ENCODE measurements at places on chromosomes 11 and 22.

GRCh38 chr11:73862986-73863385, 13.7 kb downstream of the COA4 start:
- DNase-seq: no peak

DNA sequence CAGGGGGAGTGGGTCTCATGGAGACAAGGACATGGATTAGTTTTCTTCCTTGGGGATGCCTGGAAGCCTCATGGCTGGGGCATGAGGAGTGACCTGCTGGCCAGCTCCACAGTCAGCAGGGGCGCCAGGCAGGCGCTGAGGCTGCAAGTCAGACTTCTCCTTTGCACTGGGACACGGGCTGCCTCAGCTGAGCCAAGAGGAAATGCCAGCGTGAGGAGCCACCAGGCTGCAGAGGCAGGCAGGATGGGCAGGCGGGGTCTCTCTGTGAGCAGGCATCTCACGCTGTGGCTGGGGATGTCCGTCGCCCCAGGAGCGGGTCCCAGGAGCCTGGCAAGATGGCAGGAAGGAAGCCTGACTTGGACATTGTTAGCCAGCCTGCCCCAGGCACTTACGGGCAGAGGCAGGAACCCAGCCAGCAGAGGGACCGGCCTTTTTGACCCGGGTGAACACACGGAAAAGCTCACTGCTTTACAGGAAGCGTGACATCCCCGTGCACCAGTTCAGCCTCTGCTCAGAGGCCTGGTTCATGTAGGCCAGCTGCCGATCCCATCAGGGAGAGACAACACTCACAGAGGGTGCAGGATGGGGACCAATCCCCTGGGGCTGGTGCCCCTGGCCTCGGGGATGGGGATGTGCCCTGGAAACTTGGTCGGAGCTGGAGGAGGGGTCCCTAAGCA, 10.2 kb downstream of the GNB1L start:
- no peak for DNase-seq

- peak; percentile 65 for DNase-seq
Observed at GRCh38 chr22:46150655-46151477, 540 bp downstream of the PPARA start.

GRCh38 chr11:100872951-100873740, 186.1 kb downstream of the ARHGAP42 start:
- no peak for DNase-seq

DNA sequence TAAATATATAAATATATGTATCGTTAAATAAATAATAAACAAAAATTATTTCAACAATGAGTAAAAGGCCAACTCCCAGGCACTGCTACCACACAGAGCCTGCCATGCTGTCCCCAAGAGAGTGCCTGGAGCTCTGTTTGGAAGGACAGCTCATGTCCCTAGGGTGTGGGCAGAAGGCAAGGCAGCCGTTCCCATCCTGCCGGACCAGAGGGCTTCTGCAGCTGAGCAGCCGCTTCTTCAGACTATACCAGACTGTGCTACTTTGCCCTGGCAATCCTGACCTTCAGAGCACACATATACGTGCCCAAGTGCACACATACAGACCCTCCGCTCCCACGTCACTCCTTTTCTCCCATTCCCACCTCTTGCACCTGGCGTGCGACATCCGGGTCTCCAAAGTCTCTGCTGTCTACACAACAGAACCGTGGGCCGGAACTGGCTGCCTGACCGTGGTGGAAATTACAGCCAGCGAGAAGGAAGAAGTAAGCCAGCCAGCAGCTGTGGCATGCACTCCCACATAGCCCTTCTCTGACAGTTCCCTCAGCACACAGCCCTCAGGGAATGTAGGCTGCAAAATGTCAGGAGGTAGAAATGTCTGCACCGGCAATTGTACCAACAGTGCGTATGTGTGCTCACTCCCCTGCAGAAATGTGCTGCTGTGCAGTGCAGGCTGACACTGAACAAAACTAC, 24.0 kb downstream of the PAX6 start:
- DNase-seq: no peak

DNA sequence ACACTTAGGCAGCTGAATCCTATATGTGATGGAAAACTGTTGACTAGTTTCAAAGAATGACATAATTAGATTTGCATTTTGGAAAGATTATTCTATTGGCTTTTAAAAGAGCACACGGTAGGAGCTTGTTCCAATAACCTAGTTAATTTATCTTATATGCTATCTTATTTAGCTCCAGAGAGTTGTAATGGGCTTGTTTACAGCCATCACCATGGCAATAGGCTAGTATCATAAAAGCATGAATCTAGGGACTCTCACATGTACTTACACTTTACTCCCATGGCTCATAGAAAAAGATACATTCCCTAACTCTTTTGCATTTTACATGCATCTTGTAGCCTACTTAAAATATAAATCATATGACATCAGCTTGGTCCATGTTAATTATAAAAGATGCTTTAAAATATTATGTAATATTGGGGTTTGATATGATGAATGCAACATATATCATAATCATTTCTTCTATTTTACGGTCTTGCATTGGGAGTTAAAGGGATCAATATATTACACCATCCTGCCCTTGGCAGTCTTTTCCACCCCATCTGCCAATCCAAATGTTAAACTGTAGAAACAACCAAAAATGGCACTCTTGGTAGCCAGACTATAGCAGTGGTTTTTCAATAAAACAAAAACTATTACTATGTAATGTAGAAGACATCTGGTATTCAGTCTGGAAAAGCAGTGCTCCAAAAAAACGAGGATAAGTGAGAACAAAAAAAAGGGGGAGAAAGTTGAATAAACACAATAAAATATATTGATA, 2254.0 kb downstream of the LRRC4C start:
- DNase-seq: no peak

DNA sequence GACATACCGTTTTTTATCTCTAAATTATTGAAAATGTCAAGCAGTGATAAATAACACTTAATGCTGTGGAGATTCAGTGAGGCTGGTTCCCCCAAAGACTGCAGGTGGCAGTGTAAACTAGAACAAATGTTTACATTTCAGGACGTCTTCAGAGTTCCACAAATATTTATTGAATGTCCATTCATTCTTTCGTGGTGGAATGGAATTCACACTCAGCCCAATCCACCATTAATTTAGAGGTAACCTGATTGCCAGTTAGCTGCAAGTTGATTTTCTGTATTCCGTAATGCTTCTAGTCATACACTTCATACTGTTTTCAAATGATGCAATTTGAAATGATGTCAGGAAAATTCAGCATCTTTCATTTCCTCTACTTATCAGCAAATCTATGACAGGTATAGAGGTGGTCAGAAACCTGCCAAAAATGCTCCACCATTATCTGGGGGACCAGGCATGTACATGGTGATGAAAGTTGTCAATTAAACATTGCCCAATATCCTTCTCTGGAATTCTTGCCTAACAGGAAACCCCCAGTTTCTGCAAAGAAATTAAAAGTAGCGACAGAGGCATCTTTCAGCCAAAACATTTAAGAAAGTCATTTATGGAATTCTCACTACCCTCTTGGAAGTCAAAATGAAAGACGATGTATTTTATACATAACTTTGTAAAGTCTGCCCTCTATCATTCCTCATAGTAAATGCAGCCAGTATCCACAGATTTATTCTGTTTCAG, 94.3 kb upstream of the BMAL1 start:
- no peak for DNase-seq

GRCh38 chr11:99425596-99425995, 404.8 kb downstream of the CNTN5 start:
- no peak for DNase-seq

- DNase-seq: no peak
Observed at GRCh38 chr11:131763193-131763890, 392.9 kb downstream of the NTM start.

DNA sequence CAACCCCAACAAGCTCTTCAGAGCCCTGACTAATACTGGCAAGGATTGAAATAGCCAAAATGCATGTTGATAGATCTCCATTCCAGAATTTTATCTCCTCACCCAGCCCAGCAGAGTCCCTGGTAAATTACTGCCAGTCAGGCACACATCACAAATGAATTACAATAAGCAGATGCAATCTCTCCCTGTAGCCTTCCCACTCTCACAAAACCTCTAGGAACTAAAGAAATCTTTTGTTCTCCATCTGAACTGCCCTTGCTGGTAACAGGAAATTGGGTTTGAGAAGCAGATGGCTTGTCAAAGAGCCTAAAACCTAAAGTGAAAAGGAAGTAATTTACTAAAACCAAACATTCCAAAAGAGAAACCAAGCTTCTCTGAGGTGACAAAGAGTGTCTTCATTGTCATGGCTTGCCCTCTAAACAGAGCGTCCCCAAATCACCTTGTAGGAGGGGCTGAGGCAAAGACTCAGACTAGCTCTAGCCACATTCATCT, 59.5 kb downstream of the FAM168A start:
- DNase-seq: no peak

- DNase-seq: no peak
Observed at GRCh38 chr11:47628026-47628425, 14.3 kb downstream of the MTCH2 start.

DNA sequence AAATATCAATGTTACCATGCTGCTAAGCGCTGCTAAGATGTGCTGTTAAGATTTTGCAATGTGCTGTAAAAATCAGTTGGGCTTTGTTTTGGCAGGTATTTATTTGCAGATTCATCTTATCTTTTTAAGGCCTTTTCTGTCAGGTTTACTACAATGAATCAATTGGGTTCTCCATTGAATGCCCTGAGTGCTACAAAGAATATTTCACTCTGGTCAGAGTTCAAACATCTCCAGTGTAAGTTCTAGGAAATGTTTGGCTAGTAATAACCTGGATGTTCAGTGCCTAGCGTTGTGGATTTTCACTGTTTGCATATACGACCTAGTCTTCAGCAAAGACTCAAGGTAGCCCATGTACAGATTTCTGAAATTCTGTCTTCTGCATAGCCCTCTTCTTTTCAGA, 36.0 kb downstream of the RSF1 start:
- no peak for DNase-seq

GRCh38 chr11:87421422-87421821, 383.7 kb downstream of the TMEM135 start:
- DNase-seq: peak; percentile 26

- no peak for DNase-seq
Observed at GRCh38 chr11:113923572-113923971, 19.0 kb downstream of the HTR3B start.

- no peak for DNase-seq
Observed at GRCh38 chr22:46115755-46116490, 34.4 kb upstream of the PPARA start.

DNA sequence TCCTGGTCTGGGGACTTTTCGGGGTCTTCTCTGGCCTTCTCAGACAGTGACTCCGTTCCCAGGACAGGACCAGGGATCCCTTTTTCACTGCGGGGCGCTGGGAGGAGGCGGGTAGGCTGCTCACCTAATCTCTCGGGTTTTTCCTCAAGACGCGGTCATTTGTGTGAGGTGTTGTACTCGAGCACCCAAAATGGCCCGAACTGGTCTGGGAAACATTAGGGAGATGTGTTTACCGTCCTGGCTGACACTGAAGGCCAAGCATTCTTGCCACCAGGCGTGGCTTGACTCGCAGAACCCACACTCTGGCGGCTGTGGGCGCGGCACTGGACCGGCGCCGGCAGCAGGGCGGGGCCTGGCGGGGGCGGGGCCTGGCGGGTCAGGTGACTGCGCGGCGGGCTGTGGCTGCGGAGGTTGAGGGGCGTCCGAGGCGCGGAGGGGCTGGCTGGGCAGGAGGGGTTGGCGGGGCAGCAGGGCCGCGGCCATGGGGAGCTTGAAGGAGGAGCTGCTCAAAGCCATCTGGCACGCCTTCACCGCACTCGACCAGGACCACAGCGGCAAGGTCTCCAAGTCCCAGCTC, at the start of gene SWAP70:
Gene SWAP70, plus strand, starts transcription at position 379 of the 577 bp plus-strand sequence. Its CDS starts 103 bp downstream, at position 482.
- DNase-seq: peak; percentile 78

- DNase-seq: no peak
Observed at GRCh38 chr11:115238791-115239190, 265.4 kb downstream of the CADM1 start.

GRCh38 chr11:34480314-34480713, 33.3 kb downstream of the ELF5 start:
- DNase-seq: no peak

DNA sequence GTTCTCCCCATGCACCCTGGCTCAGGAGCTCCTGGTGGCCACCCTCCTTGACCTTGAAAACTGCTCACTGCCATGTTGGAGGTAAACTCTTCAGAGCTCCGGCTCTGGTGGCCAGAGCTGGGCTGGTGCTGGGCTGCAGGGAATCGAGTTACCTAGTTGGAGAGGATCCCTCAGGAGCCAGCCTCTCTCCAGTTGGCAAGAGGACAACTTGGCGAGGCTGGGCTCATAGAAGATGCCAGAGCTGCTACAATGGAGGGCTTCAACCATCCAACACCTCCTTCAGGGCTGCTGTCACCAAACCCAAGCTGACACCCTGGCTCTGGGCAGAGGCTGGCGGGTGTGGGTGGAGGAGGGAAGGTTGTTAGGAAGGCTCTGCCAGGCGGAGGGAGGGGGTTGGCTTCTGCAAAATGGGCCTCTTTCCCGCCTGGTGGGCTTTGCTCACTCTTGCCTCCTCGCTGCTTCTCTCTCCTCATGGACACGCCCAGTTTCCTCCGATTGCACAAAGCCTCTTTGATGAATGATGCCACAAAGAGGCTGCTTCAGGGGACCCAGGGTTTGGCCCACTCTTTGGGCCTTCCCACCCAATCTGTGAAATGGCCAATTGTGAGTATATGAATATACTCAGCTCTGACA, 53.1 kb downstream of the THAP12 start:
- no peak for DNase-seq

DNA sequence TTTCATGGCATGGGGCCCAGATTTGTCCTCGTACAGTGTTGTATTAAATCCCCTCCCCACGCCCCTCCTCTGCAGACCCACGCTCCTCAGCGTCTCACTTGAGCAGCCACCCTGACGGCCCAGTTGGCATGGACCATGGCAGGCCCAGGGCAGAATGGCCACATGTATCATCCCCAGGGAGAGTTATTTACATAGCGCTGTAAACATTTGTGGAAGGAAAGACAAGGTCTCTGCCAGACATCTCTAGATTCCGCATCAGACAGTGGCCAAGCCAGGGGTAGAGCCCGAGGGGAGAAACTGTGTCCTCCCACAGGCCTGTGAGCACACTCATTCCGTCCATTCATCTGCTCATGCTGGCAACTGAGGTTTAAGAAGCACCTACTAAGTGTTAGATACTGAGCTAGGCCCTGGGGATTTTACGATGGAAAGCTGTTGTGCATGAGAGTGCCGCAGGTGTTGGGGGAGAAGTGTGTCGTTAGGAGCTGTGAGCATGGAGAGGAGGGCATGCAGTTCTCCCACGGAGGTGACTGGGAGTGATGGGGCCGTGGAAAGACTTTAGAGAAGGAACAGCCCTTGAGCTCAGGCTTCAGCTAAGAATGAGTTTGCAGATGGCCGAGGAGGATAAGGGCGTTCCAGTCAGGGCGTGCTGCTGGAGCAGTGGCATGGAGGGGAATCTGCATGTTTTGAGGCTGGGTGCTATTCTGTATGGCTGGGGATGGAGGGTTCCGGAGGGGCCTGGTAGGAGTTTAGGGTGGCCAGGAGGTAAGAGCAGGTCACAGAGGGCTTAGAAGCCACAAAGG, 94.9 kb downstream of the GRIK4 start:
- no peak for DNase-seq

DNA sequence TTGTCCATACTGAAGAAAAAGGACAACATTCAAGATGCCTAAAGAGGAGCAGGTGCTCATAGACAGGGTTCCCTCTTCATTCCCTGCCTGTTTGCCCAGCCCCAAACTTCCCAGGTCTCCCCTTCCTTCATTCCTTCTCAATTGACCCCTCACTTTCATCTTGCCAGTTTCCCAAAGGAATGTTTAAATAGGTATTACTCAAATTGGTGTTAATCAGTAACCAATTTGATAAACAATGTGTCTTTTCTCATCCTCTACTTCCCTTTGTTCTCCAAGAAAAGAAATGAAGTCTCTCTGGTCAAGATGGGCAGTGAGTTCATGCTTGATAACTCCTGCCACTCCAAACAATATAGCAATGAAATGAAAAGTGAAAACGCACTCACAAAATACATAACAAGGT, 101.9 kb downstream of the TMPRSS5 start:
- DNase-seq: no peak

- no peak for DNase-seq
Observed at GRCh38 chr11:57339328-57339727, 1.2 kb downstream of the P2RX3 start.

Data from stimulated activated CD4-positive, alpha-beta T cell treated with anti-CD3 and anti-CD28 coated beads, Interleukin-2, amount 100 ng/mL, for 24 hours (primary cell).